CD8-positive, alpha-beta T cell (primary cell): ENCODE measurements at places on chromosomes 6 and 20. TPM values are rescaled to one million over a fixed set of nuclear protein-coding genes. Genes with fewer than 3 reads are reported as not detected.
A peak's percentile ranks its signal among the peaks of the same experiment; 100 is the strongest.

- DNase-seq, result no peak
These were observed 157.3 kb upstream of the TFAP2D start for GRCh38 chr6:50555982-50556381.

The OTOR gene
- not detected for total RNA-seq

- DNase-seq, result no peak
These were observed 39.9 kb downstream of the RCAN2 start for GRCh38 chr6:46451343-46451742.

DNA sequence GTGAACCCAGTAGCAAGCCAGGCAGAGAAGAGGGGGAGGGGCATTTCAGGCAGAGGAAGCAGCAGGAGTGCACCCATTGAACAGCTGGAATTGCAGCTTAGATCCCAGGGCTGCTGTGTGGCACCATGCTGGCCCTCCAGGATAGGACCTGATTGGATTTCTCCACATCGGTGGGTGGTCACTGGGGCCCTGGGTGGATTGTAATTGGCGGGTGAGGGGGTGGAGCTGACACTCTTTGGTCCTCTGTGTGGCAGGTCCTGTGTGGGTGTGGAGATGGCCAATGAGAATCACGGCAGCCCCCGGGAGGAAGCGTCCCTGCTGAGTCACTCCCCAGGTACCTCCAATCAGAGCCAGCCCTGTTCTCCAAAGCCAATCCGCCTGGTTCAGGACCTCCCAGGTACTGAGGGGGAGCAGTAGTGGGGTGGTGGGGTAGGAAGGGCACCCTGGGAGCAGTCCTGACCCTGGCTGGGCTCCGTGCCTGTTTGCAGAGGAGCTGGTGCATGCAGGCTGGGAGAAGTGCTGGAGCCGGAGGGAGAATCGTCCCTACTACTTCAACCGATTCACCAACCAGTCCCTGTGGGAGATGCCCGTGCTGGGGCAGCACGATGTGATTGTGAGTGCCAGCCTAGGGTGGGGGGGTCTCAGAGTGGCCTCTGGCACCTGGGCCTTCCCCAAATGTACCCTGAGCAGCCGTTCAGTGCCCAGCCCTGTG is 4.4 kb downstream of the PCIF1 start:
- no peak for DNase-seq

GRCh38 chr20:22569353-22569752 is 15.0 kb downstream of the FOXA2 start:
- DNase-seq, result no peak

DNA sequence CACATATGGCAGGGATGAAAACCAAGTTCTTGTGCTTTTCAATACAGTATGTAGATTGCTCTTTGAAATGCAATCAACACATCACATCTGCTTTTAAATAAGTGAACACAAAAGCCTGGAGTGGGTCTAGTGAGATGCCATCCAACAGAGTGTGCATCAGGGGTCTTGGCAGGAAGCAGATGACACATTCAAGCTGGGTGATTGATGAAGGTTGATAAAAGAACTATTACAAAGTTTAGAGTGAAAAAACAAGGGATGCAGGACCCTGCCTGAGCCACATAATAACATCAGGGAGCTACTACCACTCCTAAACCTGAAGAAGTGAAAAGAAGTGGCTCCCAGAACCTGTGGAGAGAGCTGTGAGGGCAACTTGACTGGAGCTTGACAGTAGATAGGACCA is 16.6 kb upstream of the PLCB1 start:
- no peak for DNase-seq

DNA sequence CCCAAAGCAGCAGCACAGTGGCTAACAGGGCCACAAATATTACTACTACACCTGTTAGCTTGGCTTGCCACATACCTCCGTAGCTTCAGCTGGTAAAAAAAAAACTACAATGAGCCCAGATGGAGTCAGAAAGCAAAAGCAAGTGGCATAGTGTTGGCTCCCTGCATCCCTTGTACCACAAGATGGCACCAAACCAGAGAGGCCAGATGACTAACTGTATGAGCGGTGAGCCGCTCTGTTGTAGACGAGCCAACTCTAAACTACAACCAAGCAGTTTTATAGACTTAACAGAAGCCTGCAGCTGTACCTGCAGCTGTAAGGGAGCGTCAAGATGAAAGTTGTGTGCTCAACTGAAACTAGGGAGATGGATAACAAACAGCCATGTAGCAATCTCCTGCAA is 84.5 kb upstream of the MCHR2 start:
- DNase-seq, result no peak

- DNase-seq, result peak; percentile 83
These were observed 56.0 kb upstream of the DDR1 start for GRCh38 chr6:30828027-30828962.

- DNase-seq, result no peak
These were observed 733.8 kb upstream of the GJE1 start for GRCh38 chr6:141398949-141399348.

DNA sequence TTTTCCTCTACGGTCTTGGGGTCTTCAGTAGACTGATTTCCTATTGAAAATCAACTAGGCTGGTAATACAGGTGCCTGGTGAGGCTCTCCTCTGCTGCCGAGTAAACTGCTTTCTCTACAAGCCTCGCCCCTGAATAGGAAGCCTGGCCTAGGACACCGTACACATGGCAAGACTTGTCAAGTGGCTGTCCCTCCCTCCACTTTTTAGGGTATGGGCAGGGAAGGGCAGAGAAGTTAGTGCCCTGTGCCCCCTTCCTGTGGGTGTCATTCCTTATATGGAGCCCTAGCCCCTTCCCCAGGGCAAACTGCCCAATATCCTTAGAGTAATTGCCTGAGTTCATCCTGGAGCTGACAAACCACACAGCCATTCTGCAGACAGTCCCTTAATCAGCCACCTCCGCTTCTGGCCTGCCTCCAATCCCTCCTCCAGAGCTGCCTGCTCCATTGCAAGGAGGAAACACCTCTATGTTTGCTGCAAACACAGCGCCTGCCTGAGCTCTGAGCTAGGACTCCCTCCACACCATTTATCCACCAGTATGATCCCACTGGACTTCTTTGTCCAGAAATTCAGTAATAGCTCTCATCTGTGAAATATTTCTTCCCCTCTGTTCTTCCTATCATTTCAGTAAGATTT is 93.1 kb downstream of the CHD6 start:
- DNase-seq, result no peak

- DNase-seq, result no peak
These were observed 237.0 kb upstream of the TAB2 start for GRCh38 chr6:149080511-149080910.

DNA sequence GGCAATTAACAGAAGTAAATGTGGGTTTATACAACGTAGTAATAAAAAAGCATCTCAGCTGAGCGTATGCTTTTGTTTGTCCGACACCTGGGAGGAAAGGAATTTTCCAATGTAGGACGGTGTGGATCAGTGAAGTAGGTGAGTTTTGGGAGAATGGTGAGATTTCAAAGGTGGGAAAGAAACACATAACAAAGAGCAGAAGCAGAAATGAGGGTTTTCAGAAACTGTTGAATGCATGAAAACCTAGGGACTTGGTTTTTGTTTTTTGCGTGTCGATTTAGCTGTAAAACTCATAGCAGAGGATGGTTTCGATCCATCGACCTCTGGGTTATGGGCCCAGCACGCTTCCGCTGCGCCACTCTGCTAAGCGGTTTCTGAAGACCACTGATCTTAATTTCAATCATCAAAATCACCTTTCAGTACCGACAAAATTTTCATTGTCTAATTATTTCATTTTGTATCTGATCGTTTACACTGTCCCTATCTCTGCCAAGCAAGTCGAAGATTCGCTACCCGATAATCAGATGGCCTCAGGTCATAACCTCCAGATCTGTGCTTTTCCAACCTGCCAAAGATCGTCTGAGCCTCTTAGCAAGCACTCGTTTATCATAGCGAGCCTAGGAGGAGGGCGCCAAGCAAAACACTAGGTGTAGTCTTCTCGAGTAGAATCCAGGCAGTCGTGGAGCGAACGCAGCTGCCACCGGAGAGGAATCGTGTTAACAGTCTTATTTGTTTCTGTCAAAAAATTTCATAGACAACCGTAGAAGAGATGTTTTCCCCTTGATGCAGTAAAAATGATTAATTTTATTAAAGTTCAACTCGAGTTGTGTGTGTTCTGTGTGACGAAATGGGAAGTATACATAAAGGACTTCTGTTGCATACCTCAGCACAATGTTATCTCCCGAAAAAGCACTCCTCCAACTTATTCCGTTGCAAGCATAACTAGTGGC is 20.9 kb upstream of the POM121L2 start:
- DNase-seq, result peak; percentile 67

The ZNF311 gene
- not detected for total RNA-seq

GRCh38 chr6:110561008-110561396 is 84.6 kb upstream of the SLC22A16 start:
- no peak for DNase-seq

The BCAS1 gene
- not detected for total RNA-seq

The TUBE1 gene
- 30.5 TPM for total RNA-seq

- no peak for DNase-seq
These were observed 22.4 kb downstream of the TCFL5 start for GRCh38 chr20:62839261-62839660.
